NCI-H2081 treated with DMSO at 0.1 percent for 48 hours (cell line): ENCODE measurements at places on chromosomes 6 and 20.

- DNase-seq, result no peak
Measured at GRCh38 chr6:167229586-167229985, 61.5 kb upstream of the UNC93A start.

- DNase-seq, result no peak
Measured at GRCh38 chr6:83920017-83920416, 60.5 kb downstream of the CYB5R4 start.

- DNase-seq, result no peak
Measured at GRCh38 chr6:106972500-106972899, 2.0 kb downstream of the CD24 start.

GRCh38 chr6:119322715-119323350 lies 26.7 kb downstream of the MAN1A1 start:
- no peak for DNase-seq

DNA sequence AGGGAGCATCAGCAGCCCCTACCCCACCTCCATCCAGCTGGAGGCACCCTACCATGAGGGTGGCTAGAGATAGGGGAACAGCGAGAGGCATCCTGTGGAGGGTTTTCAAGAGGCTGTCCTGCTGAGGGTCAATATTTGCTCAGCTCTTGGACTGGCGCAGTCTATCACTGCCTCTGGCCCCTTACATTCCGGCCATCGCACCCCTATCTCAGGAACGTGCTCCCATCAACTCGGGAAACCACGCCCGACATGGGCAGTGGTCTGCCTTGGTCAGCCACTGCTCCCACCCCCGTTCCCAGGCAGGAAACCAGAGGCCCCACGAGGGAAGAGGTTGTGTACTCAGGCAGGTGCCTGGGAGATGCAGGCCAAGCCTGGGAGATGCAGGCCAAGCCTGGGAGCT lies 57.9 kb downstream of the VEGFA start:
- no peak for DNase-seq

DNA sequence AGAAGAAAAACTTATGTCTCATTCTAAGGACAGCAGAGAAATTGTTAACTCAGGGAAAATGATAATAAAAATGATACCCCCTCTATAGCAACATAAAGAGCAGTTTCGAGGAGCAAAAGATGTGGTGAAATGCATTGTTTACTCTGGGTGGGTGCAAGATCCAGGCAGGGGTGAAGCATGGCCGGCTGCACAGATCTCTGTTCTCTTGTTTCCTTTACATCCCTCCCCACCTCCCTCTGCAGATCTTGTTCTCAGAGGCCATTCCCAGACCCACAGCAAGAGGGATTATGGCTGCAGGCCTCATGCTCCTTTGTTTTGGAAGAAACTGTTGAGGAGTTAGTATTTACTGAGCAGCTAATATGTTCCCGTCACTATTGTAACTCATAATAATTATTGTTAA lies 1.8 kb downstream of the BTN3A1 start:
- DNase-seq, result no peak

- peak; percentile 38 for DNase-seq
Measured at GRCh38 chr6:28474441-28475219, 31.3 kb upstream of the ZSCAN23 start.

- no peak for DNase-seq
Measured at GRCh38 chr6:107977283-107977682, 19.3 kb upstream of the SEC63 start.

GRCh38 chr20:61682996-61683681 lies 382.5 kb downstream of the TAF4 start:
- no peak for DNase-seq

GRCh38 chr6:151441390-151442166 lies 10.3 kb downstream of the RMND1 start:
- no peak for DNase-seq

DNA sequence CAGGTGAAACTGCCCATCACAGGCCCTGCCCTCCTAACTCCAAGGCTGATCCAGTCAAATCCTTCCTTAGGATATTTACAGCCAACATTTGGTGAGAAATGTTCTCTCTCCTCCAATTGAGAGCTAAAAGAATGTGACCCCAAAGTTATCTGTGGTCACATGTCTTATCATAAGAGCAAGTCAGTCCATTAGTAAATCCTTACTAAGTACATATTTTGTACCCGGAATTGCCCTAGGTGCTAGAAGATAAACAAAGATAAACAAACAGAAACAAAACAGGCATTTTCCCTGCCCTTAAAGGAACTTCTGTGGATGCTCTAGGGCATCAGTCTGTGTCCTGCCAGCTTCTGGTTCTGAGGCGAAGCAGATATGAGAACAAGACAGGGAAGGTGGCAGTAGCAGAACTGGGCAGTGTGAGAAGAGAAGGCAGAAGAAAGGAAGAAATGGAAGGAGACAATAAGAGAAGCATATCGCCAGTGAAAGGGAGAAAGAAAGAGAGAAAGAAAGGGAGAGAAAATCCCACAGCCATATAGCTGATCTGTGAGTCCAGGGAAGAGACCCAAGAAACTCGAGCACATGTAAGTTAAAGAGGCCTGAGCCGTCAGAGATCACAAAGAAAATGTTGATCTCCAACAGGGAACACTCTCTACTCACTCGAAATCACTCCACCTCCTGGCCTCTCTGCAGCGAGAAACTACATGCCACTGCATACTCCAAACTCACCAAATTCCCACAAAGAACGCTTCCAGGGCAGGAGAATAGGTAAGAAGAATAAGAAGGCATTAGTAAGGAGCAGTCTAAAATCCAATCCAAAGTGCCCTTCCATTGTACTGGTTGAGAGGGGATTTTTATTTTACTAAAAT lies 41.7 kb downstream of the CDK5RAP1 start:
- no peak for DNase-seq

GRCh38 chr6:160750276-160750689 lies 48.2 kb downstream of the PLG start:
- DNase-seq, result no peak

DNA sequence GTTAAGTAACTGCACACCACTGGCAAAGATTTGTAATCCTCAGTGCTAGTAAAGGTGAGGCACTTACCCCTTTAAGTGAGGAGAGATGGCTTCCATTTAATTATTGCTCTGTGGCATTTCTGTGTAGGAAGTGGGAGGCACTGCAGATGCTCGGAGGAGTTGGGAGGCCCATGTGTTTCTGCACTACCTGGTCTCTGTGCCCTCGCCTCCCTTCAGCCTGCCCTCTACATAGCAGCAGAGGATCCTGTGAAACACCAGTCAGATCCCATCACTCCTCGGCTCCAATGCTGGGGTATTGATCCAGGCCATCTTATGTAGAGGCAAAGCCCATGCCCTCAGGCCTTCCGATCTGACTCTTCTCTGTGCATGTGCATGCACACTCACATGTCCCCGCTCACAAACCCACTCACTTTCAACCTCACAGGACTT lies 67.0 kb downstream of the SLX4IP start:
- DNase-seq, result no peak

DNA sequence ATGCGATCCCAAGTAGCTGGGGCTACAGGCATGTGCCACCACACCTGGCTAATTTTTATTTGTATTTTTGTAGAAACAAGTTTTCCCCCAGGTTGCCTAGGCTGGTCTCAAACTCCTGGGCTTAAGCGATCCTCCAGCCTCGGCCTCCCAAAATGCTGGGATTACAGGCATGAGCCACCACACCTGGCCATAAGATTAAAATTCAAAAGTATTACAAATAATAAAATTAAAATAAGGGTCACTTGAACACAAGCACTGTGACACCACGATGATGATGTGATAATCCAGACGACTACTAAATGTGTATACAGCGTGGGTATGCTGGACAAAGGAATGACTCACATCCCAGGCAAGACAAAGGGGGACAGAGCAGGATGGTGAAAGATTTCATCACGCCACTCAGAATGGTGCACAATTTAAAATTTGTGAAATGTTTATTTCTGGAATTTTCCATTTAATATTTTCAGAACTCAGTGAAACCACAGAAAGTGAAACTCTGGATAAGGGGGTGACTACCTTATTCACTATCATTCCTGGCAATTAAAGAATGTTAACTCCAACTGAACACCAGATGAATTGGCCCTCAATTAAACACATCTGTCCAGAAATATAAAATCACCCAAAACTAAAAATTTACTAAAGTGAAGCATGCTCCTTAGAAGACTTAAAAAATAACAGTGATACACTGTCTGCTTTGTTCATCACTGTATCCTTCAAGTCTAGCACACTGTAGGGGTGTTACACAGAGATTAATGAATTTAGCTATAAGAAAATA lies 13.1 kb downstream of the B4GALT5 start:
- no peak for DNase-seq

- DNase-seq, result no peak
Measured at GRCh38 chr20:53972179-53972578, 98.2 kb downstream of the BCAS1 start.

GRCh38 chr6:13953061-13953705 lies 28.4 kb downstream of the RNF182 start:
- DNase-seq, result no peak

- DNase-seq, result no peak
Measured at GRCh38 chr6:56366141-56366852, 118.9 kb upstream of the COL21A1 start.

GRCh38 chr20:35150846-35151579 lies 3.9 kb upstream of the EDEM2 start:
- no peak for DNase-seq

DNA sequence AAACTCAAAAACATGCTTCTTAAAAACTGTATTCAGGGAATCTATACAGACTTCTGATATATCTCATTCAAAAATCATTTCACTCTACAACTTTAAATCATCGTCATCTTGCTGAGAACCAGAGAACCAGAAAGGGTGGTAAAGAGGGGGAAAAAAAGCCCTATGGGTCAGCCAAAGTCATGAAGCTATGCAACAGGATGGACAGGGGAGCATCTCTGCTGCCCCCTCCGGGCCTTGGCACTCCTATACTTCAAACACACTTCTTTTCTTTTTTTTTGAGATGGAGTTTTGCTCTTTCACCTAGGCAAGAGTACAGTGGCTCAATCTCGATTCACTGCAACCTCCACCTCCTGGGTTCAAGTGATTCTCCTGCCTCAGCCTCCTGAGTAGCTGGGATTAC lies 73.5 kb upstream of the NFATC2 start:
- DNase-seq, result no peak

- no peak for DNase-seq
Measured at GRCh38 chr6:5622276-5623005, 361.1 kb downstream of the FARS2 start.

- no peak for DNase-seq
Measured at GRCh38 chr6:71513036-71513435, 224.4 kb downstream of the OGFRL1 start.

DNA sequence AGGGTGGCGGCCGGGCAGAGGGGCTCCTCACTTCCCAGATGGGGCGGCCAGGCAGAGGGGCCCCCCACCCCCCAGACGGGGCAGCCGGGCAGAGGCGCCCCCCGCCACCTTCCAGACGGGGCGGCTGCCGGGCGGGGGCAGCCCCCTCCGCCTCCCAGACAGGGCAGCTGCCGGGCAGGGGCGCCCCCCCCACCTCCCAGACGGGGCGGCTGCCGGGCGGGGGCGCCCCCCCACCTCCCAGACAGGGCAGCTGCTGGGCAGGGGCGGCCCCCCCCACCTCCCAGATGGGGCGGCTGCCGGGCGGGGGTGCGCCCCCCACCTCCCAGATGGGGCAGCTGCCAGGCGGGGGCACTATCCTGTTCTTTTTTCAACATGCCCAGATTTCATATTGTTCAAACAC lies 78.2 kb upstream of the DST start:
- no peak for DNase-seq

GRCh38 chr6:122052346-122052900 lies 347.0 kb upstream of the HSF2 start:
- DNase-seq, result no peak

DNA sequence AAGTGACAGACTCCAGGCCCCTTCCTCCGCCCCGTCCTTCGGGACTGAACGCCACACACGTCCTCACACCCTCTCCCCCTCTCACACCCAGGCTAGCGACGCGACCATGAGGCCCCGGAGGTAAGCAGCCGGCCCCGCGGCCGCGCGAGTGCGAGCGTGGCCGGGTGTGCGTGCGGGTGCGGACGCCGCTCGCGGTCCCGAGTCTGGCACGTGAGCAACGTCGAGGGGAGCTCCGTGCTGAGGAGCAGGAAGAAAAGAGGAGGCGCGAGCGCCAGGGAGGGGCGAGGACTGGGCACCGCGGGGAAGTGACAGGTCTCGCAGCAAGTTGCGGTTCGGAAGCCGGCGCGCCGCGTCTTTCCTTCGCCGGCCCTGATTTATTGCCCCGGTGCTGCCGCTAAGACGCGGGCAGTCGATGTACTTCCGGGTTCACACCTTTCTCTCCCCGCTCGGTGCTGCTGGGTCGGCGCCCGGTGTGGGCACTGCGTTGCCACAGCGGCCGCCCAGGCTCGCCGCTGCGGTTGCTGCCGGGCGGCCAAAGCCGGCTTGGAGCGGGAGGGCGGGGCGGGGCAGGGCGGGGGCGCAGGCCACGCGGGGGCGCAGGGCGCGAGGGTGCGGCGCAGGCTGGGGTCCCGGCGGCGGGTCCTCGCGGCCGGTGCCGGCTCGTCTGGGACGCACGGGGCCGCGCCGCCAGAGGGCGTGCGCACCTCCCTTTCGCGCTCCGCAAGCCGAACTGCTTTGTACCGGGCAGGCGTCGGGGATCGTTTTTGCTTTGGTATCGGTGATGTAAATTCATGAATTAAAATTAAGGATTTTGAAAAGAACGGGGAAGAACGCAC lies 15.8 kb upstream of the LIN28B start:
- DNase-seq, result no peak

DNA sequence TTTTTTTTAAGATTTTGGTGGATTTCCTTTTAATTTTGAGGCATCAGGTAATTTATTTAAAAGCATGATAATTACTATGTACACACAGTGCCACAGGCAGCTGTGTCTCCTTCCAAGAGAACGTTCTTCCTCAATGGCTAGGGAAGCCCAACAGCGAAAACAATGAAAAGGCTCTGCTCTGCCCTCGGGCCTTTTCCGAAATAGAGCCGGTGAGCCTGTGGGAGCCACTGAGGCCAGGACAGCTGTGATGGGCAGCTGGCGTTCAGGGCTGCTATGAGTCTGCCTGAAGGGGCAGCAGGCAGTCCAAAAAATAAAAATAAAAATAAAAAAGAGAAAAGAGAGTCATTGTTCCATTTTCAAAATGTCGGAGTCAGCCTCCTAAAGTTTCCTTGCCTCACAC lies 443.8 kb downstream of the KIF16B start:
- DNase-seq, result peak; percentile 11

GRCh38 chr6:100460650-100461204 lies 4.0 kb downstream of the SIM1 start:
- no peak for DNase-seq

DNA sequence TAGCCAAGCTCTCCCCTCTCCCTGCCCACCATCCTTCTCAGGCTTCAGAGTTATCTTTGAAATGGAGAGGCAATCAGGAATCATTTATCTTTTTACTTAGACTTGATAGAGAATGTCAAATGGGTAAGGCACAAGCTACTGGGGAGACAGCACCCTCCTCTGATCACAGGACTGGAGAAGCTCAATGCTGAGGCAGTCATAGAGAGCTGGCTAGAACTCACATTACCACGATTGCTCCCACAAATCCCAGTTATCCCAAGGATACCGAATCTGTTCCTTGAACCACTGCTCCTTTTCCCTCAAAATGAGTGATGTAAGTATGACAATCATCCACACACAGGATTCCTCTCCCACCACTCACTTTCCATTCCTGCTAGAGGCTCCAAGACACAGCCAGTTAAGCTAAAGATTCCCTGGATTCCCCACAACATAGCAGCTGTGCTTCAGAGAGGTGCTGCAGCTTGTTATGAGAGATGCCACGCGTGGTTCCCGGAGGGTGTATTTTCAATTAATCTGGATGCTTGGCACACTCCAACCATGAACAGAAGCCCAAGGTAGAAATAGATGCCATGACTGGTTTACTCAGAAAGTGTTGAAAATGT lies 96.2 kb upstream of the VGLL2 start:
- DNase-seq, result no peak
